ENCODE measurements at places on chromosomes 1 and 21. TPM values are rescaled to one million over a fixed set of nuclear protein-coding genes. Genes with fewer than 3 reads are reported as not detected.
A peak's percentile ranks its signal among the peaks of the same experiment; 100 is the strongest.

SPRR1A gene
- not detected for total RNA-seq

OSBPL9 gene
- 96.1 TPM for total RNA-seq

SLAMF7 gene
- not detected for total RNA-seq

PODN gene
- not detected for total RNA-seq

FAM72C gene
- total RNA-seq = 1.7 TPM

VHLL gene
- total RNA-seq = not detected

TRAPPC3 gene
- 77.8 TPM for total RNA-seq

C1orf94 gene
- not detected for total RNA-seq

KRTAP13-2 gene
- total RNA-seq = not detected

BGLAP gene
- 0.19 TPM for total RNA-seq

ETS2 gene
- total RNA-seq = 26.2 TPM

PRR9 gene
- not detected for total RNA-seq

COG2 gene
- total RNA-seq = 20.1 TPM

CCDC30 gene
- total RNA-seq = 0.28 TPM

PLA2G2C gene
- total RNA-seq = not detected

DNA sequence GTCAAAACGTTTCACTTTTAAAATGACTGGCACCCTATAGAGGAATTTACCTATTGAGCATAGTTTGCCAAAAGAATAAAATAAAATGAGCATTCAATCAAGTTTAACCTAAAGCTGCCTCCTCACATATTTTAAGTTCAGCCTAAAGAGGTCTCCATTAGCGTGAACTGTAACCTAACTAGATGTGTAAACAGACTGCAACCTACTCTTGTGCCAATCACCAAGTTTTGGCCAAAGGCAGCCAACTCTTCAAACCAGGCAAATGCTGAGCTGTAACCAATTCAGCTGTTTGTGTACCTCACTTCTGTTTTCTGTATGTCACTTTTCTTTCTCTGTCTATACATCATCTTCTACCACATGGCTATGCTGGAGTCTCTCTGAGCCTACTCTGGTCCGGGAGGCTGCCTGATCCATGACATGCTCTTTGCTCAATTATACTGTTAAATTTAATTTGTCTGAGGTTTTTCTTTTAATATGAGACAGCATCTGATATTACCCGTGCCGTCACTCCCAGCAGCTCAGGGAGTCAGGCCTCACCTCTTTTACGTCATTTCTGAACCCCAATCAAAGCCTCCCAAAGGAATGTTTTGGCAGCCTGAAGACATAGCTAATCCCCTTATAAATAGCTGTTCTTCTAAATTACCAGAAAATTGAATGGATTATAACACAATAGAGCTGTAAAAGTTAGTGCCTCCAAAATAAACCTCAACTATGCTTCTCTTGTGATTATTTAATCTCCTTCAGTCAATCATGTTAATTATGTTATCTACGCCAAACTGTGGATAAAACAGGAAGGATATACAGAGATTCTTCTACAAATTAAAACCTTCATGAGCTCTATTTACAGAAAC, 81.0 kb upstream of the NR5A2 start:
- DNase-seq = no peak

- DNase-seq = no peak
Observed at GRCh38 chr1:8004113-8004802, 21.9 kb downstream of the ERRFI1 start.

- no peak for DNase-seq
Observed at GRCh38 chr1:29966526-29967045, 730.3 kb downstream of the PTPRU start.

GRCh38 chr1:224308064-224308463, 21.9 kb downstream of the NVL start:
- DNase-seq = no peak

DNA sequence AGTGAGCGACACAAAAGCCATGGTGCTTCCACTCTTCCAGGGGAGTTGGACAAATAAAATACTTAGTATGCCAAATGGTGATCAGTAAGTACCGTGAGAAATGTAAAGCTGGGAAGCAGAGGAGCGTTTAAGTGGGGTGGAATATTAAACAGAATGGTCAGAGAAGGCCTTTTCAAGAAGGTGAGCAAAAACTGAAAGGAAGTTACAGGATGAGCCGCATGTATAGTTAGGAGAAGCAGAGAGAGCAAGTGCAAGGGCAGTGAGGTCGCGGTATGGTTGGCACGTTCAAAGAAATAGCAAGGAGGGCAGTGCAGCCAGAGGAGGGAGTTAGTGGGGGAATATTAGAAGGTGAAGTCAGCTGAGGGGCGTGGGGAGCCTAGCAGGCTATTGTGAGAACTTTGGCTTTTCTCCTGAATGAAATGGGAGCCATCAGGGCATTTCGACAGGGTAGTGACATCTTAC, 748 bp upstream of the ATP6V0B start:
- peak; percentile 36 for DNase-seq

- DNase-seq = no peak
Observed at GRCh38 chr21:15659753-15660422, 69.9 kb upstream of the USP25 start.

GRCh38 chr1:23867895-23868556, at the start of gene FUCA1:
Gene FUCA1, minus strand, starts transcription at chr1:23868290. Its CDS starts 4 bp downstream, at chr1:23868286.
- DNase-seq = peak; percentile 91

DNA sequence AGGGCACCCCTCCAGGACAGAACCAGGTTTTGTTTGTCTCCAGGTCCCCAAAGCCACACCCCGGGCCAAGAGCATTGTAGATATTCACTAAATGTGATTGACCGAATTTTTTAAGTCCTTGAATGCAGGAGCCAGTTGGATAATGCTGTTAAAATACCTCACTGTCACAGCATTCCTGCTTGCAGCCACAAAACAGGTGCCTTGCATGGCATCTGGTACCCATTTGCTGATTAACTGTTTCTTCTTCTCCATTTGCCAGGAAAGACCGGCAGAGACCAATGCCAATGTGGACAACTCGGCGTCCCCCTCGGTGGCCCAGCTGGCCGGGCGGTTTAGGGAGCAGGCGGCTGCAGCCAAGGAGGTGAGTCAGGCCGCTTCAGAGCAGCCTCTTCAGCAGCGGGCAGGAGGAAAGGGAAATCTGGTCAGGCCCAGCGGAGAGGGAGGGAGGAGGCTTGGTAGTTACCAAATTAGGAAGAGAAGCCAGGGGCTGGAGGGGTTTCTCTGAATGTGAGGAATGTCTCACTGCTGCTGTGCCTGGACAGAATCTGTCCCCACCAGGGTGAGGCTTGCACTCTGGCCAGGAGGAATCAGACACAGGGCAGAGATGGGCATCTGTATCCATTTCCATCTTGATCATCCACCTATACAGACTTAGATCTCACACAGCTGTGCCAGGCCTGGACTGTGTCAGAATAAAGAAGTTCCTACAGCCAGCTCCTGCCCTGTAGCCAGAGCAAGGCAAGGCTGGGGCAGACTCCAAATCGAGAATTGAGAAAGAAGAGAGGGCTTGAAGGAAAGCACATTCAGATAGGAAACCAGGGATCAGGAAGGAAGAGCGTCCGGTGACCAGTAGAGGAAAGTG, 37.9 kb upstream of the MPZL1 start:
- DNase-seq = peak; percentile 17

GRCh38 chr1:54716299-54717047, 812 bp downstream of the TTC4 start:
- no peak for DNase-seq

GRCh38 chr1:178066908-178067614, 26.8 kb upstream of the RASAL2 start:
- DNase-seq = no peak

GRCh38 chr1:10475510-10475909, 760 bp downstream of the PEX14 start:
- no peak for DNase-seq

DNA sequence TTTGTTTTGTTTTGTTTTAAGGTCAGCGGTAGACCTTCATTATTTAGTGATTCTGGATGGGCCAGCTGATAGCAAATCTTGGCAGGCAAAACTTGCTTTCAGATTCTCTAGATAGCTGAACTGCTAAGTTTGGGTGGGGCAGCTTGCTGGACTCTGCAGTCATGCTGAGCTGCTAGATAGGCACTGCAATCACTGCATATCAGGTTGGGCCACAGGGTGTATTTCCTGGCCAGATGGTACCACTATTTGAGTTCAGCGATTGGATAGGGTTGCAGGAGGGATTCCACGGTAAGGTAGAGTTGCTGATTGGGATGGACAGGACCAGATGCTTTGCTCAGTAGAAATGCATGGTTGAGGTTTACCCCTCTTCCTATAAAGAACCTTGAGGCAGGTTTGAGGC, 579.3 kb upstream of the ADGRL4 start:
- no peak for DNase-seq

- DNase-seq = peak; percentile 76
Observed at GRCh38 chr1:29235955-29236711, at the start of gene PTPRU. Gene PTPRU, plus strand, starts transcription at chr1:29236522. Its CDS starts 123 bp downstream, at chr1:29236645.

GRCh38 chr21:33886321-33886720, 29.3 kb downstream of the ATP5PO start:
- DNase-seq = no peak

DNA sequence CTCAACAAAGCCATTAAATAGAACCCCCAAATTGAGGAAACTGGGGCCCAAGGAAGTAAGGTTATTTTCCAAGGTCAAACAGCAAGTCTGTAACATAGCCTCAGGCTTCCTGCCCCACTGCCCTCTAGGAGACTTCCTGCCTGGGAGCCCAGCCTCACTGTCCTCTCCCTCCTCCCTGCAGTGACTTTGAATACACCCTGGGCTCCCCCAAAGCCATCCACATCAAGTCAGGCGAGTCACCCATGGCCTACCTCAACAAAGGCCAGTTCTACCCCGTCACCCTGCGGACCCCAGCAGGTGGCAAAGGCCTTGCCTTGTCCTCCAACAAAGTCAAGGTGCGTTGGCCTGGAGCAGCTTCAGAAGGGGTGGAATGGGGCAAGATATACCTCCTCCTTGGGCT, 18.3 kb downstream of the GRHL3 start:
- no peak for DNase-seq

- no peak for DNase-seq
Observed at GRCh38 chr1:107405236-107405635, 264.4 kb downstream of the NTNG1 start.

GRCh38 chr1:55970526-55971110, 608.7 kb downstream of the PLPP3 start:
- DNase-seq = no peak

DNA sequence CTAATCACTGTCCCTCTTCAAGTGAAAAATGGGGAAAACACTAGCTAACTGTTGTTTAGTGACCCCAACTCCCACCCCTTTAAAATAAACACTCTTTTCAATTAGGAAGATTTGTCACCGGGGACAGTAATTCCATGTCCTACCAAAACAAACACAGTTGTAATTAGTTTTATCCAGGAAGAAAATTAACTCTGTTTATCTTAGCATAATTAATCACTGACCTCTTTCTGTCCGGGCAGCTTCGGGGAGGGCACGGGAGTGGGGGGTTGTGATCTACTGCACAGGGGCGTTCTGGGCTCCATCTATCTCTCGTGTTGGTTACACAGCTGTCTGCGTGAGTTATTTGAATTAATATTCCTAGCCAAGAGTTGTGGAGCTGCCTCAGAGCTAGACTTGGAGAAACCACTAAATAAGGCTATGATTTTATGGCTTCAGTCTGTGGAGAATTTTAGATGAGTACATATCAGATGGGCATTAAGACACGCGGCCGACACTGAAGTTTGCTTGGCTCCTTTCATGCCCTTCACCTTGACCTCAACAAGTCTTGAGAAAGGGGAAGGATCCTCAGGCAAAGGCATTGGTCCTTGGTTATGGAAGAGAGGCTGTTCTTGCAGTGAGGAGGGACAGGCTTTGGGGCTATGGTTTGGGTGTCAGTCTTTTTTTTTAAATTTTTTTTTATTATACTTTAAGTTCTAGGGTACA, 102.0 kb upstream of the TRABD2B start:
- DNase-seq = no peak

DNA sequence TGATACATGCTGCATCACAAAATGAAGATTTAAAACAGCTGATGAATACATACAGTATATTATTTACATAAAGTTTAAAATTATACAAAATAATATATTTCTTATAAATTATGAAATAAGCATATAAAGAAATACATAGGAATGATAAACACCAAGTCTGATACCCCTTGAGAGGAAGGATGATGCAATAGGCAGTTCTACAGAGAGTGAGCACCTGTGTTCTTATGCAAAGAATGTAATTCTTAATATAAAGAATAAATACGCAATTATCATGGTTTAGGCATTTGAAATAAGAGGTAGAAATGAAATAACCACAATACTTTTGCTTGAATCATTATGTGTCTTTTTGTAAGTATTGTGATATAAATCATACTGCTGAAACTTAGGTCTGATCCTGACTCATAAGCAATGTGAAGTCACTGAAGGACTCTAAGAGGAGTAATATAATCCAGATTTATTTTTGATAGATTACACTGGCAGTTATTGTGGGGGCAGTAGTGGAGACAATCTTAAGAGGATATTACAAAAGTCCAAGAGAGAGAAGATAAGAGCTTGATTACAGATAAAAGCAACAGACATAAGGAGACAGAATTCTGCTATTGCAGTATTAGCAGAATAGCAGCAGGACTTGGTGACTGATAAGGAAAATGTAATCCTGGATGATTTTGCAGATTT, 39.0 kb downstream of the TTLL7 start:
- no peak for DNase-seq

DNA sequence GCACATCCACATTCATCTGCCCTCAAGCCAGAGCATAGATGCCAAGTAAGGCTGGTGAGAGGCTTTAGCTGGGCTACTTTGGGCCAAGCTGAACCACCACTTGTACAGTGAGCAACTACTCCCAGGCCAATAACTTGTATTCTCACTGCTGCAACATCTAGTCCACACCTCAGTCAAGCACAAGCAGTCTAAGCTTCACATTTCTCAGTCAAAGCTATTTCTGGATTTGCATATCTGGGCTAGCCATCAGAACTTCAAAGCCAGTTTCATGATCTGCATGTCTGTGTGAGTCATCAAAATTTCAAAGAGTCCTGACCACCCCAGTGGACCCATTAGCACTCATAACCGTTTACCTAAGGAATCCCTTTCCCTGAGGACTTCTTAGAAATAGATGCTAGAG, 77.7 kb upstream of the DIRAS3 start:
- DNase-seq = no peak

- DNase-seq = no peak
Observed at GRCh38 chr1:185672719-185673360, 61.4 kb upstream of the HMCN1 start.

DNA sequence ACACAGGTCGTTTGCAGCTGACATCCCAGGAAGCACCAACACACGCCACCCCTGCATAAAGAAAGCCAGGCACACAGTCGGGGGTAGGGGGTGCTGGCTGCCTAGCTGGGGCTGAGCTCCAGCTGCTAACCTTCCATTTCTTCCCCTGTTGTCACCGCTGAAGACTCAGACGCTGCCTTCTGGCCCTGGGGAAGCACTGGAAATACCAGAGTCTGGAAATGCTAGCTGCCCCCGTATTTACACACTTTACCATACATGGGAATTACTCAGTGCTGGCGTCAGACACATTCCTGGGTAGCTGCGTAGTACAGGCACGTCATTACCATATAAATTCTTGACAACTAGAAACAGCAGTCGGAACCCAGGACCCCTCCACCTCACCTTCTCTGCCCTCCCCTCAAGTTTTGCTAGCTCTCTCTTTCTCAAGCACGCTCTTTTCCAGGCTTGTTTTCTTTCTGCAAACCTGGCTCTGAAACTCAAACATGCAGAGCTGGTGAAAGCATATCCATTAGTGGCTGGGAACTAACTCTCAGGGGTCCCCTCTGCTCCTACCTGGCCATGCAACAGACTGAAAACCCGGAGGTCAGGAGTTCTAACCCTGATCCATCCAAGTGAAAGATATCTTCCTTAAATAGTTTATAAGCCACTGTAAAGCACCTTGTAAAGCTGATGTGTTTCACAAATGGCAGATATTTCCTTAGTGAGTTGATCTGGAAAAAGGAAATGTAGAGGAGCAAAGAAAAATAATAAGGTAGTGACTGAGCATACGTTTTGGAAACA, 3.3 kb downstream of the CSRP1 start:
- peak; percentile 97 for DNase-seq

- DNase-seq = peak; percentile 46
Observed at GRCh38 chr1:108560189-108560873, 431 bp downstream of the EEIG2 start.

Data from dermis blood vessel endothelial cell (primary cell).